Stimulated activated CD4-positive, alpha-beta T cell treated with anti-CD3 and anti-CD28 coated beads, Interleukin-2, amount 100 ng/mL, for 4 hours (primary cell): ENCODE measurements at places on chromosomes 16 and 17.
A peak's percentile ranks its signal among the peaks of the same experiment; 100 is the strongest.

DNA sequence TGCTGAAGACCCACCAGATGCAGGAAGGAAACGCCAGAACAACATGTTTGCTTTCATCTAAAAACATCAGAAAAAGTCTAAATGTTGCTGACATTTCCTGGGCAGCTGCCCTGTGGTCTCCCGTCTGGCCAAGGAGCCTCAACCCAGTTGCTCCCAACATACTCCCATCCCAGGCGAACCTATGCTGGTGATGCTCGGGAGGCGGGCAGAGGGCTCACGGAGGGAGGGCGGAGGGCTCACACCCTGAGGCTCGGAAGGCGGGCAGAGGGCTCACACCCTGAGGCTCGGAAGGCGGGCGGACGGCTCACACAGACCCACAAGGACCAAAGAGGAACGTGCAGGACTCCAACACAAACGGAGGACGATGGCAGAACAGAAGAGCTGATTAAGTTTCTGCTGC is 135.4 kb downstream of the ANKRD11 start:
- no peak for DNase-seq

DNA sequence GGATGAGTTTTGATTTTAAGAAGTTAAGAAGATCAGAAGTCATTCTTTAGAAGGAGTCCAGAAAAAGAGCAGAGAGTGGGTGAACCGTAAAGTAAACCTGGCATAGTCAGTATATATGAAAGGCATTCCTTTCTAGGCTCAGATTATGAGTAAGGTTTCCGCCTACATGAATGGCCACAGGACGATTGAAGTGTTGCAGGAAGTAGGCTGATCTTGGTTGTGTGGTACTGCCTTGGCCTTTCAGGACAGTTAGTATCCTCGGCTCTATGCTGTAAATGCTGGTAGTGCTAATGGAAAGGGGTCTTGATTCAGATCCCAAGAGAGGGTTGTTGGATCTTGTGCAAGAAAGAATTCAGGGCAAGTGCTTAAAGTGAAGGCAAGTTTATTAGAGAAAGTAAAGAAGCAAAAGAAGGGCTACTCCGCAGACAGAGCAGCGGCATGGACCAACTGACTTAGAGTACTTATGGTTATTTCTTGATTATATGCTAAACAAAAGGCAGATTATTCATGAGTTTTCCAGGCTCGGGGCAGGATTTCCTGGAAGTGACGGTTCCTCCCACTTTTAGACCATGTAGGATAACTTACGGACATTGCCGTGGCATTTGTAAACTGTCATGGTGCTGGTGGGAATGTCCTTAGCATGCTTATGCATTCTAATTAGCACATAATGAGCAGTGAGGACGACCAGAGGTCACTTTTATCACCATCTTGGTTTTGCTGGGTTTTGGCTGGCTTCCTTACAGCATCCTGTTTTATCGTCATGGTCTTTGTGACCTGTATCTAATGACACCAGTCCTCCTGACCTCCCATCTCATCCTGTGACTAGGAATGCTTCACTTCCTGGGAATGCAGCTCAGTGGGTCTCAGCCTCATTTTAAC is 164.8 kb downstream of the SNX29 start:
- DNase-seq: no peak

DNA sequence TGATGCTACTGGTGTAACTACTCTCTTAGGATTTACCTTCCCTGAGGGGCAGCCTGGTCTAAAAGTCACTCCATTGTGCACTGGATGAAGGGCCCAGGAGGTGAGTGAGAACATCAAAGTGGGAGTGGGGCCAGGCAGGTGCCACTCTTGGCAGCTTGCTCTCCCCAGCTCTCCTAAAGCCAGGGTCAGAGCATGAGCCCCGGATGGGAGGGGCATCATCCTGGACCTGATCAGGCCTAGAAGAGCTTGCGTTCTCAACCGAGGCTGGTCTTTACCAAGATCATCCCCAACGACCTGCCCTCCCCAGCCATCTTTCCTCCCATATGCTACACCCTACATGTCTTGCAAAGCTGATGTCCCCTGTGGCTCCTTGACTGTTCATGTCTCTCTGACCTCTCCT is 87.1 kb downstream of the AIPL1 start:
- no peak for DNase-seq

DNA sequence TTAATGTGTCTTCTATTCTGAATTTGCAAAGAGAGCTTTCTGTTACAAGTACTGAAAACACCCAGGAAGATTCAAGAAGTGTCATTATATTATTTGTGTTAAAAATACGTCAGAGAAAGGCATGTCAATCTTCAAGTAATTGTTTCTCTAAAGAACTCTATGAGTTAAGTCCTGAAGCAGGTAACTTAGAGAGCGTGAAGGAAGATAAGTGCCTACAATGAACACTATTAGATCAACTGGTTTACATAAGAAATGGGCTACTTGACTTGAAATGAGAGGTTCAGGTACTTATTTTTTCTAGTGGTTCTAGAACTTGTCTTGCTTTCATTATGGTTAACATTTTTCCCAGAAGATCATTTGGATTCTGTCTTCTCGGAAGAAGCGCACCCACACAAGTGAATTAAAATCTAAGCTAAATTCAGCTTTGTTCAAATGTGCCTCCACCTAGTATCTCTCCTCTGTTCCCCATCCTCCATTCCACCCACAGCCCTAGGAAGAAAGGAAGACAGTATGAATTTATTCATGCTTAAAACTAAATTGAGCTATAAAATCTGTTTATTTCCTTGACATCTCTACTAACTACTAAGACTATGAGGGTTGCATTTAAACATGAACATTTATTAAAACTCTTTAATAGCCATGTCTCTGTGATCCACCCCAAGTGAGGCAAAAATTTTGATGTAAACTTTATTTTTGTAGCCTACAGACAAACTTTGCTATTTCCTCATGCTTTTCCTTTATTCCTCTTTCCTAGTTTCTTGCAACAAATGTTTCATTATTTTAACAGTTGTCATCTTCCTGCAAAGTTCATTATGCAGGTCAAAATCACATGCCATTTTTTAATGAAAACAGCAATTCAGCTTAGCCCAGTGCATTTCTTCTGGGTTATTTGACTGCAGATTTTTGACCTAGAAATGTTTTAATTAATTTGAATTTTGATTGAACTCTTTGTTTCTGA is 206.8 kb downstream of the KCNJ2 start:
- no peak for DNase-seq

DNA sequence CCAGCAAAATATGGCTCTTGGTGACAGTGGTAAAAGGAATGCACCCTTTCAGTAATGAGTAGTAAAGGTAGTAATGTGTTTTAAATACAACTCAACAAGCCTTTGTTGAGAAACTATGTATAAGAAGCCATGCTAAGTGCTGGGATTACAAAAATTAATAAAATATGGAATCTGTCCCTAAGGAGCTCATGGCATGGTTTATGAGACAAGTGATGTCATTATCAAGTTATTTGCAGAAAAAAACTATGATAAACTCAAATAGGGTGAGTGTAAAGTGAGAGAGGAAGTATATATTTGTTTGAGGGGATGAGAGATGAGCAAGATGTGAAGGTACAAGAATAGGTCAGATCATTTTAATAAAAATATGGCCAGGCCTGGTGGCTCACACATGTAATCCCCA is 76.9 kb downstream of the NF1 start:
- DNase-seq: no peak

GRCh38 chr16:47713225-47713595 is 252.1 kb downstream of the PHKB start:
- DNase-seq: no peak

DNA sequence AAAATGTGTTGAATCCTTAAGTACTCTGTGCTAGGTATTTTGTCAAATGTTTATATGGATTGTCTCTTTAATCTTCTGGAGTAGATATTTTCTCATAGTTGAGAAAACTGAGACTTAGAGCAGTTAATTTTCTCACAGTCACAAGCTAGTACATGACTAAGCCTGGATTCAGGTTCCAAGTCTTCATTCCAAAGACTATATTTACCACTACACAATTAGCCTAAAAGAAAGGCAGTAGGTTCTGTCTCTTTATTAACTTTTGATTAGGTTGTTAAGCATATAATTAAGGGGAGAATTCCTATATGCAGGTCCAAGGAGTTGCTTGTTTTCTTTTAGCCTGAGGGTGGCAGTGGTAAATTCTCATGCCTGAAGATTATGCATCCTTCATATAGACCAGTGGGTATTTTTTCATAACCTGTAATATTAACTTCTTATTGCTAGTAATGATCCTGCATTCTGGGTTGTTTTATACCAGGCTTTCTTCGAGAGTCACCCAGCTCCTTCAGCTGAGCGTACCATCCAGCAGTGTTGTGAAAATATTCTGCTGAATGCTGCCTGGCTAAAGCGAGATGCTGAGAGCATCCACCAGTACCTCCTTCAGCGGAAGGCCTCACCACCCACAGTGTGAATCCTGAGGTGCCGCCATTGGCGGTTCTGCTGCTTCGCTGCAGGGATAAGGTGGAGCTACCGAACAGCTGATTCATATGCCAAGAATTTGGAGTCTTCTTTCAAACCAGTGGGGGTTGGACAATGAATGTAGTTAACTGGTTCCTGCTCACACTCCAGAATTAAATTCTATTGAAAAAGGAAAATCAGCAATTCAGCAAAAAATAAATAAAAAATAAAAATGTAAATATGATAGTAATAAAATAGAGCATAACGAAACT is 28.2 kb upstream of the KPNB1 start:
- DNase-seq: no peak

- peak; percentile 48 for DNase-seq
Measured at GRCh38 chr16:2963723-2964474, at the start of gene KREMEN2. KREMEN2 (plus strand) TSS chr16:2964275; CDS start chr16:2964521, 246 bp downstream.

DNA sequence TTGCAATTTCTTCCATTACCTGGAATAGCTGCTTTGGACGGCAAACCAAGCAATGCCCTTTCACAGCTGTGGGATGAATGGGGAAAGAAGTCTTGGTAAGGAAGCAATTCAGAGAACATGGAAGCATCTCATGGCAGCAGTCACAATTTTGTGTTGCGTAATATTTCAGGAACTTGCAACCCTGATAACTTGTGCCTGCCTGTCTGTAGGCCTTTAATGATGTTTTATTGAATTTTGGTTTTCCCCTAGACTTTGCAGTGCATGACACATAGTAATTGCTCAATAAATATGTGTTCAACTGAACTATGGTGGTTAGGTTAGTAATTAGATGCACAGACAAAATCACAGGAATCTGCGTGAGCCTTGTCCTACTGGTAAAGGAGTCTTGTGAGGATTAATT is 439.5 kb downstream of the WWOX start:
- no peak for DNase-seq

- DNase-seq: no peak
Measured at GRCh38 chr16:88296437-88297177, 86.2 kb upstream of the ZNF469 start.

GRCh38 chr17:37037590-37038155 is 88.9 kb downstream of the AATF start:
- no peak for DNase-seq

DNA sequence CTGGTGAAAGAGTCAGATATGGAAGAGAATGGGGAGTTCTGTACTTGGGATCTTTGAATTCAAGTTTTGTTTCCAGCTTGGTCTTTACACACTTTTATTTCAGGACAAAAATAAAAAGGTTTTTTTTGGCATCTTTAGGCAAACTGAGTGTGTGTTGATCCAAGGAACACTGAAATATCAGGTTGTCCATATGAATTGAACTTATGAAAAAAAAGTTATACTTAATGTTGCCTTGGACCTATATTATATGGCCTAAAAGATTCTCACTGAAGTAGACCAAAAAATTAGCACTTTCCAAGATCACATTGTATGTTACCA is 14.9 kb downstream of the KPNB1 start:
- no peak for DNase-seq
